ENCODE measurements at places on chromosomes 1 and 21.

- DNase-seq: no peak
Measured at GRCh38 chr1:42990757-42991346, 32.2 kb upstream of the SLC2A1 start.

- no peak for DNase-seq
Measured at GRCh38 chr1:54866801-54867716, 19.9 kb downstream of the DHCR24 start.

- DNase-seq: no peak
Measured at GRCh38 chr1:233707880-233708815, 94.2 kb downstream of the KCNK1 start.

GRCh38 chr21:24658026-24658425, 949.3 kb downstream of the MRPL39 start:
- DNase-seq: no peak

GRCh38 chr1:101166583-101167120, 70.2 kb upstream of the S1PR1 start:
- no peak for DNase-seq

DNA sequence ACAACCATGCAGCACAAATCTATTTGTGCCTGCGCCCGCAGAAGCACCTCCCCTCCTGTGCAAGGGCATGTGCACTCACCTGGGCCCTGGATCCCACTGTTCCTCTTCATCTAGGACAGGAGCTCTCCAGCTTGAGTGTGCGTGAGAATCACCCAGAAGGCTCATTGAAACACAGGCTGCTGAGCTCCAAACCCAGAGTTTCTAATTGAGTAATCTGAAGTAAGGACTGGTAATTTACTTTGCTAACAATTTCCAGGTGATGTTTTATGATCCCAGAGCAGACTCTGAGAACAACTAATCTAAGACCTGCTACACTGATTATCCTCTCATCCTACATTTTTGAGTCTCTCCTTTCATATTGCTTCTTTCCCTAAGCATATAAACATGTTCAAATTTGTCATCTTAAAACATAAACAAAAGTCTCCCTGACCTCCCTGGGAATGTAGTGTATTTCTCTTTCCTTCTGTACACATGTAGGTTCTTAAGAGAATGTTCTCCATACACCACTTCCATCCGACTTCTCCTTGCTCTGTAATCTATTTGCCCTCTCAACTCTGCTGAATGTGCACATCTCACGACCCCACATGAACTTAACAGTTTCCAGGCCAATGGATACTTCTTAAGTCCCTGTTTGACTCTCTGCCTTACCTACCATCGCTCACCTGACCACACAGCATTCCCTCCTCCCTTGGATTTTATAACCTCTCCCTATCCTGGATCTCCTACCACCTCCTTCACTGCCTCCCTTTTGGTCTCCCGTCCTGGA, 522.5 kb downstream of the SMYD3 start:
- DNase-seq: no peak

DNA sequence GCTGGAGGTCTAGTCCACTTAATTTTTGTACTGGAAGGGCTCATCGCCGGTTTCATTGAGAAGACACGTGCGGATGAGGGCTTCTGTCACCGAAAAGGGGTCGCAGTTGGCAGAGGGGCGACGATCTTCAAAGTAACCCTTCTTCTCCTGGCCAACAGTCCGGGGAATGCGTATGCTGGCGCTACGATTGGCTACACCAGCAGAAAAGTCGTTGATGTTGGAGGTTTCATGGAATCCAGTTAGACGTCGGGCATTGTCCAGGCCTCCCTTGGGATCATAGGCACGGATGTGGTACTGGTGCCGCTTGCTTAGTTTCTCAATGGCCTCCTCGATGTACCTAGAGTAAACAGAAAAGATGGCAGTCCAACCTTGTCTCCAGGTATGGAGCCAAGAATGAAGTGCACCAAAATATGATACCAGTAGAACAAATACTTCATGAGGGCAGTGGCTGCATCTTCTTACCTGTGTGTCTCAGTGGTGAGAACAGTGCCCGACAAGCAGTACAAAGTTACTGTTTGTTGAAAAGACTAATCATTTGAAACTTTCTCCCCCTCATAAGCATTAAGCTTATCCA, 7.1 kb downstream of the GLUL start:
- DNase-seq: no peak

- DNase-seq: no peak
Measured at GRCh38 chr1:207903767-207904166, 7.2 kb downstream of the CD34 start.

DNA sequence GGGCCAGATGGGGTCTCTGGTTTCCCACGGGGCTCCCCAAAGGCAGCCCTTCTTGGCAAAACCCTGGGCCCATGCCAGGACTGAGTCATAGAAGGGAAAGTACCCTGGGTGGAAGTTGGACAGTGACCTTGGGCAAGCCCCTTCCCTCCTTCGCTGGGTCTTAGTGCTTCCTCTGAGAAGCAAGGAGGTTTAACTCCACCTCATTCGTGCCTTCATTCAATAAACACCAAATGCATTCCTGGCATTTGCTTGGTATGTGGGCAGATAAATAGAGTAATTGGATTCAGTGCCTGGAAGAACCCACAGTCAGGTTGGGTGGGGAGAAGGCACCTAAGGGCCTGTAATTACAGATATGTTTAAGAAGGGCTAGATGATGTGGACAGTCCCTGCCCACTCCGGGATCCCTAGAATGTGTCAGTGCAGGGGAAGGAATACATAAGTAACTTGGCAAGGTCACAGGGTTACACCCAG, 36.3 kb upstream of the CITED4 start:
- no peak for DNase-seq

DNA sequence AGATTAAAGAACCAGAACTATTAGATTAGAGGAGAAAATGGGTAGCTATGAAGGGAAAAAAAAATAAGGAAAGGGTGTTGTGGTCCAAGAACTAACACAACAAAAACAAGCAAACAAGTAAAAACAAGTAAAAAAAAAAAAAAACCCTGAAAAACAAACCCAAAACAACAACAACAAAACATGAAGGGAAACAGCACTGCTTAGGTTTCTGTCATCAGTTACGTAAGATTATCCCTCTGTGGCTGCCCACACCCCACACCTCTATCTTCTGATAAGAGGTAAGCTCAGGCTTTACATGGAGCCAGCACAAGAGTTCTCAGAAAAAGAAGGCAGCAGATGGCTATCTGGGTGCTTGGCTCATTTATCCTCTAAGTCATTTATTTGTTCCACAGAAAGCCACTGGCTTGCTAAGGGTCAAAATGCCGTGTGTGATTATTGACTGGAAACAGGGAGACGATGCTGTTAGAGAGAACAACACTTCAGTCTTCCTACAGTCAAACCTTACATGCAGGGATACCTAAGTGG, 57.5 kb downstream of the KIAA0319L start:
- DNase-seq: peak; percentile 11

DNA sequence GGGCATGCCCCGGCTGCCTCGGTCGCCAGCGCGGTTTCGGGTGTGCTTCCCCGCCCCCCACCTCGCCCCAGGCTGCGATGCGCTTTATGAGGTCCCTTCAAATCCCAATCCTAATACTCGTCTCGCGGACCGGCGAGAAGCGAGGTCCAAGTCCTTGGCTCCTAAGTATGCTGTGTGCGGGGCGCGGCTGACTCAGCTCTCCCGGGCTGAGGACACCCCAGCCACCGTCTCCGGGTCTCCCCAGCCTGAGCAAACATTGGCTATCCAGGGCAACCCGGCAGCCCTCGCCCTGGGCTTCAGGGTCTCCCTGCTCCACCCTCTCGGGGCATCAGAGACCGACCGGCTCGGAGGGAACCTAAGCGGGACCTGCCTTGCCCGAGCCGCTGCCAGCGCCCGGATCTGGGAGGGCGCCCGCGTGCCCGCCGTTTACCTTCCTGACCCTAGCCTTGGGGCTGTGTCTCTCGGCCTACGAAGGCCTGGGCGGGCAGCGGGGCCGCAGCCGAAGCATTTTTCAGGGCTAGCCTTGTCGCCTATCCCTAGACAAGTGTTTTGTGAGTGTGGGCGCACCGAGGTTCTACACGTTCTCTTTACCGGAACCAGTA, 1.2 kb downstream of the ITPKB start:
- no peak for DNase-seq

DNA sequence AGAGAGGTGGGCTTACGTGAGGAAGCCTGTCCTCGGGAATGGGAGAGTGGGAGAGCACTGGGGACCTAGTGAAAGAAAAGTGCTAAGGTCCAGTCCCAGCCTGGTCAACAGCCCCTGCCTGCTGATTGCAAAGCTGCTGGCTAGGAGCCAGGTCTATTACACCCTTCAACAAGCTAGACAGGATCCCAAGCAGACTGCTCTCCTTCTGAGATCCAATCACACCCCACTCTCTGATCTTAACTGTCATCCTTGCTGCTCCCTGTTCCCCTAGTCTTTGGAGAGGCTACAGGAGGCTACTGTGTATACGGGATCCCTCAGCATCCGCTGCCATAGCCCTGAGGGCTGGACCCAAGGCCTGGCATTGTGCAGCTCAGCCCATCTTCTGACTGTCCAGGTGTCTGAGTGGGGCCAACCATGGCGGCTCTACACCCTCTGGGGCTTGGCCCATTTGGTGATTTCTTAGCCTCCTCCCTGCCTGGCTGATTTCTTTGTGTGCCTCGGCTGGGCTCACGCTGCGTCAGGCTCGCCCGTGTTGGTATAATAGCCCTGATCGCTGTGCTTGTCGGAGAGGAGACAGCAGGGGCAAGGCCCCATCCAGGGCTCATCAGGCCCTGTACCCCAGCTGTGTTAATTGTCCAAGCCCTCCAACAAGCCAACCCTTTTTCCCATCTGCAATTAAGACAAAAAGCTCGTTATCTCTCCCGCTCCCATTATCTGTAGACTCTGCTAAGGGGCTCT, 43.9 kb downstream of the NAV1 start:
- DNase-seq: no peak

GRCh38 chr1:99635664-99636063, 10.2 kb upstream of the PALMD start:
- no peak for DNase-seq

DNA sequence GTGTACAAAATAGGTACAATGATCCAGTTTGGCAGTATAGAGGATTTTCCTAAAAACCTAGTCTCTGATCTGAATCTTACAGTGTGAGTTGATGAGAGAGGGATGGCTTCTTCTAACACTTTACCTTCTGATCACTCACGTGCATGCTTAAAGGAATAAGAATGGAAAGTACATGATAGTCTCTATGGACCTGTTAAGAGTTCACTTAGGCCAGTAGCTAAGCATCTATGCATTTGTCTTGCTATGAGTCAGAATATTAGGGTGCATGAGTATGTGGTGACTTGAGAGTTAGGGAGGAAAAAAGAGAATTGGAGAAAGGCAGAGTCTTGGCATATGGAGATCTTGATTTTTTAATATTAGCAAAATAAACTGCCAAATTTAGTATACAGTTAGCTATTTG, 206.3 kb downstream of the COL11A1 start:
- DNase-seq: no peak

GRCh38 chr1:39129514-39129913, 75.0 kb upstream of the MACF1 start:
- DNase-seq: no peak

- no peak for DNase-seq
Measured at GRCh38 chr1:3432306-3432705, 22.2 kb upstream of the ARHGEF16 start.

DNA sequence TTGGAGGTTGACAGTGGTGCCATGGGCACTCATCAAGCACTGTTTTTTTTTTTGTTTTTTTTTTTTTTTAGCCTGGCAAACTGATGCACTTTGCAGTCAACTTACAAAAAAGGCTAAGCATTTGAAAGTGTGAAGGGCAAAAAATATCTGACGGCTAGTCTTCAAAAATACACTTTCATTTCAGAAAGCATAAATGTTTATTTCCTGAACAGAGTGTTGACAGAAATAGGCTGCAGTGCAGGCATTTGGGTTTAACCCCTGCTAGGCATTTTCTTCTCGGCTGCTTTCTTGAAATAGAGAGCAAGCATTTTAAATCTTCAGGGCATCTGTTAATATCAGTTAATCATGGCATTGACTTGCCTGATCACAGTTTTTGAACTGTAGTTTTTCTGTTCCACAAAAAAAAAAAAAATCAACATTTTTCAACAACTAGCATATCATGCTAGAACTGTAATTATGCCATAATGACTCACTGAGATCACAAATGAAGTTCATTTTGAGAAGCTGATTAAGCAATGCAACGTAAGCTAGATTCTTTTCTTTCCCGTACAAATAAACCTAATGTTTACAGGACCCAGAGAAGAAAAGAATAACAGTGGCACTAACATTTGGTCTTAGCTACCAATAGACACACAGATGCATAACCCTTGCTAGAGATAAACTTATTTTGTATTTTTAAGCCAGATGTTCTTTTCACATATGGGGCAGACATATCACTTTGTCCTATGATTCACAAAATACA, 100.4 kb upstream of the USH2A start:
- no peak for DNase-seq

DNA sequence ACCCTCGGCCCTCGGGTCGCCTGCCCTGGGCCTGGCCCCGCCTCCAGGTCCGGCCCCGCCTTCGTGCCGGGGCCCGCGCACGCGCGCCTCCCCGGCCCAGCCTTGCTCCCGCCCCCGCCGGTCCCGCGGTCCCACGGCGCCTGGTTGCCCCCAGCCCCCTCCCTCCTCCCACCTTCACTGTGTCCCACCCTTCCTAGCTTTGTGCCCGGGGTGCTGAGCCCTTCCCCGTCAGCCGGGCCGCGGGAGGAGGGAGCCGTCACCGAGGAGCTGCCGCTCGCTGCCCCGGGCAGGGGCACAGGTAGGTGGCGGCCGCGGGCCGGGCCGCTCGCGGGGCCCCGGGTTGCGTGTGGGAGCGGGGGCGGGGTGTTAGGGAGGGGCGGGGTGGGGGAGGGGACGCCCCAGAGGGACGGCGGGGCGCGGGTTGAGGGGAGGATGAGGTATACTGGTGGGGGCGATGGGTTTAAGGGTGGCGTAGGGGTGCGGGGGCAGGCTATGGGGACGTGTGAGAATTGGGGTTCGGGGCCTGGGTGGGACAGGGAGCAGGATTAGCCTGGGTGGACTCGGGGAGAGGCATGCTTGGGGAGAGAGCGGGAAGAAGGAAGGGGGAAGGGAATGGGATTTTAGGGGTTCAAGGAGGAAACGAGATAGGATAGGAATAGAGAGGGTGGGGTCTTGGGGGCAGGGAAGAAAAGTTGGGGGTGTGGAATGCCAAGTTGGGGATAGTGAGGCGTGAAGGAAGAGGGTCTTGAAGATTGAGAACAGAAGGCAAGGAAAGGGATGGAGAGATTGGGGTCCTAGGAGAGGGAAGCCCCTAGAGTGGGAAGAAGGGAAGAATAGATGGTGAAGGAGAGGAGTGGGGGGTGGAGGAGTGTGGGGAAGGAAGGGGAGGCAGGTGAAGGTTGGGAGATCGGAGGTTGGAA, at the start of gene LRRC42:
LRRC42 (plus strand) TSS at position 99 of the 920 bp plus-strand sequence. CDS start 5,650 bp downstream, outside the sequence.
- DNase-seq: no peak

GRCh38 chr1:18726368-18726767, 95.7 kb downstream of the PAX7 start:
- DNase-seq: no peak
